Cardiac muscle cell (in vitro differentiated cells and primary cell): ENCODE measurements at places on chromosomes 2 and 18. TPM values are rescaled to one million over a fixed set of nuclear protein-coding genes. Genes with fewer than 3 reads are reported as not detected.

- no peak for DNase-seq
Observed at GRCh38 chr18:53906681-53907080, 317.8 kb downstream of the MBD2 start.

DNA sequence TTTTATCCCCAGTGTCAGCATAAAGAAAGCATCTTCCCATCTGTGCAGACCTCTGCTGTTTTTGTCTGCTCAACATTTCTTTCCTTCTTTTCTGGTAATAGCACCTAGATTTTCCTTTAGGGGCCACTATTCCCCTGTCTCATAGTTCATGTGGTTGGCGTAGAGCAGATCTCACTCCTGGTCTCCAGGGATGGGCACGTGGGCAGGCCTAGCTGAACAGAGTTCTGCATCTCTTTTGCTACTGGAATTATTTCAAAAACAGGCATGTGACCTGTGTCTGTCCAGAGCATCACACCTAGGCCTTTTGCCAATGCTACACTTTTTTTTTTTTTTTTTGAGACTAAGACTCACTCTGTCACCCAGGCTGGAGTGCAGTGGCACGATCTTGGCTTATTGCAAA, 17.7 kb upstream of the ICOS start:
- no peak for DNase-seq

DNA sequence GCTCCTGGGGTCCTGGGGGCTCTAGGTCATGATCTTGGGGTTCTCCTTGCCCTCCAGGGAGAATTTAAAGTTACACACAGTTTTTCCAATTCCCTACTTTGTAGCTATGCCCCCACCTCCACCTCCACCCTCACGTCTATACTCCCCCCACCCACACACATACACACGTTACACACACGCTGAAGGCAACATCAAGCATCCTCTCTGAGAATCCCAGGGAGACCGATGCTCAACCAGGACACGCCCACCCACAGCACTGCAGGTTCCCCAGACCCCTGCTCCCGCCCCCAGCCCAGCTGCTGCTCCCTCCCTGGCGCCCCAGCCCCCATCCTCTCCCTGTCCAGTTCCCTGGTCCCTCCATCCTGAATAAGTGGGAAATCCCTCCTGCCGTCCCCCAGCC, 6.4 kb upstream of the TNS1 start:
- DNase-seq = no peak

DNA sequence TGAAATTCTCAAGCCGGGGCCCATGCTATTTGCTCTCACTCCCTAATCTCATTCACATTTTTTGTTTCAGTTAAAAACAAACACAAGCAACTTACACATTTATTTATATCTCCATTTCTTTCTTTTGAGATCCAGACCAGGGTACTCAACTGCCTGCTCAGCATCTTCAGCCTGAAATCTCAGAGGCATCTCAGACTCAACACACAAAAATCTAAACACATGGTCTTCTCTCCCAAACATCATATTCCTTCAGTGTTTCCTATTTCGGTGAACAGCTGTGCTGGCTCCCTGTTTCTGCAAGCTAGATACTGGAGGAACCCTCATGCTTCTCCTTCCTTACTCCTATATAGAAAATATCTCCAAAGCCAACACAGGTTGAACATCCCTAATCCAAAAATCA, 11.3 kb upstream of the RTTN start:
- no peak for DNase-seq

- no peak for DNase-seq
Observed at GRCh38 chr2:69315160-69315761, 71.8 kb downstream of the GFPT1 start.

- no peak for DNase-seq
Observed at GRCh38 chr2:205760157-205760556, 77.9 kb downstream of the NRP2 start.

Gene CYRIA
- 2.0 and 6.2 TPM in 2 replicates for polyA plus RNA-seq

Gene MAPRE3
- polyA plus RNA-seq = 212 TPM in 2 replicates

DNA sequence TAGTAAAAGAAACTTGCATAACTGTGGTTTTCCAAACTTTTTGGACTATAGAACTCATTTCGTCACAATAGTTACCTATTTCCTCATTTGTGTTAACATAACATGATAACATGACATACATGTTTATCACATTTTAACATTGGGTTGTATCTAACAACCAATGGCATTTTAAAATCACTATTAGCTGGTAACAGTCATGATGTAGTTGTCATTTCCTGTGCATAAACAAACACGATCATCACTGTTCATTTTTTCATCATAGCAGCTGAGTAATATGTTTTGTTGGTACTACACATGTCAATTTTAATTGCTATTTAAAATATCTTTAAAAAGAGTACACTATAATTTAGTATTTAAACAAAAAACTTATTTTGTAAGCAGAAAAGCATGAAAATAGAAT, 402.4 kb downstream of the SATB2 start:
- DNase-seq = no peak

Gene ADCYAP1
- polyA plus RNA-seq = not detected in 2 replicates

Gene ALPP
- polyA plus RNA-seq = not detected in 2 replicates

Gene BIN1
- 44.7 and 62.9 TPM in 2 replicates for polyA plus RNA-seq

GRCh38 chr18:45745817-45746461, 22.0 kb downstream of the SLC14A1 start:
- DNase-seq = peak; percentile 28

- no peak for DNase-seq
Observed at GRCh38 chr2:177616731-177617130, 224.2 kb downstream of the AGPS start.

Gene SNED1
- 0.41 and 0.76 TPM in 2 replicates for polyA plus RNA-seq

DNA sequence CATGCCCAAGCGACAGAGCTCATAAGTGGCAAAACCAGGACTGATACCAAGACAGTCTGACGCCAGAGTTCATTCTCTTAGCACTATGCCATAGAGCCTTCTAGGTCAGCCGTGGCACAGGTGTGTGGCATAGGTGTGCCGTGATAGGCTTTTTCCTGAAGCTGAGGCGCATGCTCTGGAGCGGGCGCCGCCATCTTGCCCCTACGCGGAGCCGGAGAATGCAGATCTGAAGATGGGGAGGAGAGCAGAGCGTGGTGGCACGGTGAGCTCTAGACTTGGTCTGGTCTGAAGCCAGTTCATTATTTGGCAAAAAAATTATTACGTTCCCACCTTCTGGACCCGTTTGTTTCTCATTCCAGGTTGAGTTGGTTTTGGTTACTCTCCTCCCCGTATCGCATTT, 16.6 kb downstream of the MCFD2 start:
- DNase-seq = no peak

Gene LYPD1
- 2.4 and 4.1 TPM in 2 replicates for polyA plus RNA-seq

Gene C2orf74
- 43.0 and 45.8 TPM in 2 replicates for polyA plus RNA-seq

DNA sequence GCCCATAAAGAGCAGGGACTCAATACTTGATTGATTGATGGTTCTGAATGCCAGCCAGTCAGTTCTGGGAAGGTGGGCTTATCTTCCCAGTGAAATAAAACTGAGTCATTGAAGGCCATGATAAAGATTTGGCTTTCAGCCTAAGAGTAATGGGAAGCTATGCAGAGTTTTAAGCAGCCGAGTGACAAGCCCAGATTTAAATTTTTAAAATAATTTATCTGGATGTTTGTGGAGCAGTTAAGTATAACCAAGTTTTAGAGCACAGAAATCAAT, 122.8 kb downstream of the RAPGEF4 start:
- no peak for DNase-seq

Gene COMMD1
- polyA plus RNA-seq = 83.6 and 94.0 TPM in 2 replicates

DNA sequence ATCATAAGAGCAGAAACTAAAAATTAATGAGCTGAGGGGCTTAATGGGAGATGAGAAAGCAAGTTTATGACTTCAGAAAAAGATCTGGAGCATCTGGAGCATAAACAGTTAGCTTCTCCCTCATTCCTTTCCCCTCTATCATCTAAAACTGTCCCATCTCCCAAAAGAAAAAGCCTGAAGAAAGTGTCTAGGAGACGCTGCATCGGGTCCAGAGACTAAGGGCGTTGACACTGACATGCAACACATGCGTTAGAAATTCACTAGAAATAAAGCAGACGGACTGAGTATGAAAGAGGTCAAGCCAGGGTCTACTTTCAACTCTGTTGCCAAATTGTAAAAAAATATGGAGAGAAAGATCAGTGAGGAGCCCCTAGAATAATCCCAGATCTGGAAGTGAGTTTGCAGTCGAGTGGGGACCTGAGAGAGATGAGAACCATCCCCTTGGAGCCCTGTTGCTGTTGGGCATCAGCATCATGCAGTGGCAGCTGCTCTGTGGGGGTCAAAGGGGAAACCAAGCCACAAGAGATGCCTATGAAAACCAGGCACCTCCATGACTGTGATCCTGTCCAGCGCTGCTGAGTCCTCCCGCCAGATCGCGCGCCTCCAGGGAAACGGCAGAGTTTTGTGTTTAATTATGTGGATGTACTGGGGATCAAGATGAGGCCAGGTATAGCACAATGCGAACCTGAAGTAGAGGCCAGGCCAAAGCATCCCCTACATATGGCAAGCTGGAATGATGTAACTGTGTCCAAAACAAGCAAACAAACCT, 13.9 kb downstream of the ANTXR1 start:
- no peak for DNase-seq

Gene CHAC2
- 3.7 and 4.1 TPM in 2 replicates for polyA plus RNA-seq
